ENCODE measurements at places on chromosomes 1 and 21. TPM values are rescaled to one million over a fixed set of nuclear protein-coding genes. Genes with fewer than 3 reads are reported as not detected.

Gene RIMKLA
- not detected for total RNA-seq

Gene SPOCD1
- total RNA-seq, result 0.38 TPM

Gene LAX1
- total RNA-seq, result 36.1 TPM

Gene UTS2
- not detected for total RNA-seq

Gene ACOT7
- total RNA-seq, result 4.8 TPM

Gene ELAPOR1
- total RNA-seq, result 4.4 TPM

Gene NTMT2
- not detected for total RNA-seq

Gene ETV3L
- not detected for total RNA-seq
